ENCODE measurements at places on chromosomes 7 and 10. TPM values are rescaled to one million over a fixed set of nuclear protein-coding genes. Genes with fewer than 3 reads are reported as not detected.

Gene TECPR1
- 36.3 TPM for polyA plus RNA-seq

Gene GPR26
- not detected for polyA plus RNA-seq

Gene CACNB2
- 9.6 TPM for polyA plus RNA-seq

Gene TMEM213
- polyA plus RNA-seq: 0.30 TPM

Gene MDH2
- 36.3 TPM for polyA plus RNA-seq

Gene BPGM
- polyA plus RNA-seq: 9.1 TPM

Gene MKX
- 0.14 TPM for polyA plus RNA-seq

Gene HOXA3
- polyA plus RNA-seq: 0.38 TPM

Gene BMPER
- polyA plus RNA-seq: 0.23 TPM

- H3K27ac ChIP-seq: no peak overlapping the region
- no peak for DNase-seq
- H3K36me3 ChIP-seq: no peaks in the 10 kb centered on the region
- H3K4me3 ChIP-seq: no peak overlapping the region
Observed at GRCh38 chr7:69166979-69167516, 431.2 kb upstream of the AUTS2 start.

GRCh38 chr7:33039257-33039902 is 23.2 kb downstream of the NT5C3A start:
- peak overlapping the region; percentile 90 for H3K27ac ChIP-seq
- H3K4me1 ChIP-seq: peaks cover 42% of the 10 kb centered on the region
- no peaks in the 10 kb centered on the region for H3K36me3 ChIP-seq
- DNase-seq: no peak
- H3K4me3 ChIP-seq: peak overlapping the region; percentile 14

- no peaks in the 10 kb centered on the region for H3K27me3 ChIP-seq
- no peaks in the 10 kb centered on the region for H3K36me3 ChIP-seq
- H3K27ac ChIP-seq: no peak overlapping the region
- DNase-seq: no peak
- no peak overlapping the region for H3K4me3 ChIP-seq
- H3K4me1 ChIP-seq: no peaks in the 10 kb centered on the region
Observed at GRCh38 chr10:52106899-52107298, 207.2 kb upstream of the DKK1 start.

DNA sequence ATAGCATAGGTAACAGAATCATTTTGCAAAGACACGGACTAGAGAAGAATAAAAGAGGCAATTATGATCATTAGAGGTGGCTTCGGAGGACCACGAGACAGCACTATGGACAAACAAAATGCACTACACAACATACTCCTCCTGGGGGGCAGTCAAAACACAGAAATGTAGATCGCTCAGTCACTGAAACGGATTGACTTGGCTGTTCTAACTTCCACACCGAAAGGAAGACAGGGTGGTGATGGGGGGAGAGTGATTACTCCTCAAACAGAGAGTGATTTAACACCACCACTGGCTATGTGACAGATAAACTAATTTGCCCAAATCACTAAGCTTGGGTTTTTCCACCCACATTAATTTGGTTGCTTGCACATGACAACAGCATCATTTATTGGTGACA is 14.1 kb upstream of the PPA1 start:
- H3K27ac ChIP-seq: no peak overlapping the region
- no peaks in the 10 kb centered on the region for H3K4me1 ChIP-seq
- H3K36me3 ChIP-seq: no peaks in the 10 kb centered on the region
- DNase-seq: no peak
- no peaks in the 10 kb centered on the region for H3K27me3 ChIP-seq
- no peak overlapping the region for H3K4me3 ChIP-seq

GRCh38 chr10:60008816-60009215 is 102.5 kb upstream of the CCDC6 start:
- no peak overlapping the region for H3K4me3 ChIP-seq
- H3K4me1 ChIP-seq: no peaks in the 10 kb centered on the region
- DNase-seq: no peak
- no peaks in the 10 kb centered on the region for H3K27me3 ChIP-seq
- H3K27ac ChIP-seq: no peak overlapping the region
- H3K36me3 ChIP-seq: no peaks in the 10 kb centered on the region

- H3K27ac ChIP-seq: peak overlapping the region; percentile 88
- peaks cover 4% of the 10 kb centered on the region for H3K4me1 ChIP-seq
- no peak for DNase-seq
Observed at GRCh38 chr10:46787321-46787615, 124.0 kb upstream of the PTPN20 start.

GRCh38 chr7:96685353-96685752 is 24.3 kb downstream of the SEM1 start:
- H3K4me3 ChIP-seq: no peak overlapping the region
- H3K27ac ChIP-seq: no peak overlapping the region
- no peaks in the 10 kb centered on the region for H3K36me3 ChIP-seq
- DNase-seq: no peak
- H3K27me3 ChIP-seq: no peaks in the 10 kb centered on the region
- peaks cover 3% of the 10 kb centered on the region for H3K4me1 ChIP-seq

DNA sequence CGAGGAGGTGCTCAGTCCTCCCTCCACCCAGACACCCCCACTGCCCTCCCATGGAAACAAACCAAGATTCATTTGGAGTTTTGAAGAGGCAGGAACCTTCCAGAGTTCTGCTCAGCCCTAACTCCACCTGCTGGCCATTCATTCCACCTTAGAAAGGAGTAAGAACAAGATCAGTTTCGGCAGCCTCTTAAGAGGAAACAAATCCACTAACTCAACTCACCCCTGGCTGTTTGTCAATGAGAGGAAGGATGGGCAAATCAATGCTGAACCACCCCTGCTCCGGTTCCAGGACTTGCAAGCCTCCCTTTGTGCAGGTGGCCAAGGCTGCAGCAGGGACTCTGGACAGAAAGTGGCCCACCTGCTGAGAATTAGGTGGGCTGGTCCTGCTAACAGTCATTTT is 26.2 kb downstream of the CCDC3 start:
- no peak overlapping the region for H3K27ac ChIP-seq
- H3K36me3 ChIP-seq: no peaks in the 10 kb centered on the region
- no peak for DNase-seq
- no peak overlapping the region for H3K4me3 ChIP-seq

GRCh38 chr10:66337211-66337610 is 588.6 kb upstream of the LRRTM3 start:
- no peaks in the 10 kb centered on the region for H3K4me1 ChIP-seq
- no peaks in the 10 kb centered on the region for H3K36me3 ChIP-seq
- no peak for DNase-seq
- H3K27ac ChIP-seq: no peak overlapping the region

- peak overlapping the region; percentile 62 for H3K4me3 ChIP-seq
- H3K27me3 ChIP-seq: no peaks in the 10 kb centered on the region
- peaks cover 5% of the 10 kb centered on the region for H3K36me3 ChIP-seq
- peak; percentile 18 for DNase-seq
- H3K4me1 ChIP-seq: peaks cover 15% of the 10 kb centered on the region
Observed at GRCh38 chr7:92133133-92133736, 1.0 kb downstream of the CYP51A1 start.

DNA sequence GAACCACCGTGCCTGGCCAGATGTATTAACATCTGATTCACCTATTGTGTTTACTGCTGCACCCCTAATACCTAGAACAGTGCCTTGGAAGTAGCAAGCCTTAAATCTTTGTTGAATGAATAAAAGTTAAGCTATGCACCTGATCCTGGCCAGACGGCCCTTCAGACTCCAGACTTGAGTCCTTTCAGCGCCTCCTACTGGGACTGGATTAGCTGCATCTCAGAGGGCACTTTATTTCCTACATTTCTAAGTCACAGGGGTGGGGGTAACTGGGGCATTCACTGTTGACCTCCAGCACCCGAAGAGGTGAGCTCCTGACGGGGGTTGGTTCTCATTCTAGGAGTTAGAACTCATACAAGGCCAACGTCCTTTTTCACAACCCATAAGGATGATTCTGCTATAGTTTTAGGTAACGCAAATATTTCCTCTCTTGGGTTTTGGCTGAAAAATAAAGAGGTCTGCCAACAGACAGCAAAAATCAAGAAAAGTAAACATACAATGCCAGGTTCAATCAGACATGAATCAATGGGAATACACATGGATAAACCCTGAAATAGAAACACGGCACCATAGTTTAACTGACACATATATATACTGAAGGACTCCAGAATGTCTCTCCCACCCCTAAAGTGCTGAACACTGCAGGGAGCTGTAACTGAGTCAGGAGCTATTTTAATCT is 48.0 kb upstream of the DLG5 start:
- H3K4me1 ChIP-seq: peaks cover 7% of the 10 kb centered on the region
- no peak overlapping the region for H3K27ac ChIP-seq
- no peaks in the 10 kb centered on the region for H3K27me3 ChIP-seq
- DNase-seq: no peak

GRCh38 chr10:4306871-4307270 is 519.1 kb upstream of the AKR1E2 start:
- H3K4me3 ChIP-seq: no peak overlapping the region
- H3K36me3 ChIP-seq: no peaks in the 10 kb centered on the region
- no peaks in the 10 kb centered on the region for H3K27me3 ChIP-seq

GRCh38 chr7:32574626-32575025 is 79.3 kb downstream of the AVL9 start:
- H3K4me1 ChIP-seq: peaks cover 16% of the 10 kb centered on the region
- no peaks in the 10 kb centered on the region for H3K27me3 ChIP-seq
- H3K4me3 ChIP-seq: no peak overlapping the region
- peaks cover 36% of the 10 kb centered on the region for H3K36me3 ChIP-seq

- no peak overlapping the region for H3K27ac ChIP-seq
- H3K4me1 ChIP-seq: no peaks in the 10 kb centered on the region
- H3K4me3 ChIP-seq: no peak overlapping the region
- no peaks in the 10 kb centered on the region for H3K36me3 ChIP-seq
- DNase-seq: no peak
Observed at GRCh38 chr10:115049960-115050359, 43.2 kb upstream of the ATRNL1 start.

DNA sequence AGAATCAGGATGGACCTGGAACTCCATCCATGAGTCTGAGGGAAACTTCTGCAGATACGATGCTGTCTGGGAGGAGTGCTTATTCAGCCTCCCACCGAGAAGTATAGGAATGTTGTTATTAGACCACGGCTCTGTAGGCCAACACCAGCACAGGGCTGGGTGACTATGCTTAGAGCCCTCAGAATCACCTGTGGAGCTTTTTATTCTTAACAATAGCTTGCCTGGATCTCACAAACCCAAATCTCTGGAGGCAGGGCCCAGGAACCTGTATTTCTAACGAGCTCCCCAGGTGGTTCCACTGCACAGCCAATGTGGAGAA is 55.6 kb upstream of the ARID5B start:
- H3K27me3 ChIP-seq: no peaks in the 10 kb centered on the region
- DNase-seq: no peak
- H3K27ac ChIP-seq: no peak overlapping the region
- no peaks in the 10 kb centered on the region for H3K36me3 ChIP-seq
- H3K4me1 ChIP-seq: peaks cover 16% of the 10 kb centered on the region

- H3K36me3 ChIP-seq: no peaks in the 10 kb centered on the region
- DNase-seq: peak; percentile 73
- no peaks in the 10 kb centered on the region for H3K27me3 ChIP-seq
- H3K4me3 ChIP-seq: no peak overlapping the region
- no peak overlapping the region for H3K27ac ChIP-seq
Observed at GRCh38 chr10:32367793-32368453, 21.0 kb upstream of the EPC1 start.

DNA sequence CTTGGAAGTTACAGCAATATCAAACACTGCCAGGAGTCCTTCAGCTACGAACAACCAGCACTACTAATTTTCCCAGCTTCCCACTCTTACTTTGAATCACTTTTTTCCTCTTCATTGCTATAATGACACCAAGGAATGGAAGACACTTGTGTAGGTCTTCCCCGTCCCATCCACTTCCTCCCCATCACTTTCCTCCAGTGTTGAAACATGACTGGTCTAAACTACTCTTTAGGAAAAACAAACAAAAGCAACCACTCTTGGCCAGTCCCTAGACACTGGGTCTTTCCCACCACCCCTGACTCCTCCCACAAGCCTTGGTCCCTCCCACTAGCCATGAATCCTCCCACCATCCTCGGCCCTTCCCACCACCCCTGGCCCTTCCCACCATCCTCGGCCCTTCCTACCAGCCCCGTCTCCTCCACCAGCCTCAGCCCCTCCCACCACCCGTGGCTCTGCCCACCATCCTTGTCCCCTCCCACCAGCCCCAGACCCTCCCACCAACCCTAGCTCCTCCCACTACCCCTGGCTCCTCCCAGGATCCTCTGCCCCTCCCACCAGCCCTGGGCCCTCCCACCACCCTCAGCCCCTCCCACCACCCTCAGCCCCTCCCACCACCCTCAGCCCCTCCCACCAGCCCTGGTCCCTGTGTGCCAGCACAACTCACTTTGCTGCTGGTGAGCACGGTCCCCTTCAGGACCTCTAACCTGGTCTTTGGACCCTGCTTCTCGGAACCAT is 68.5 kb downstream of the CXCL12 start:
- H3K27me3 ChIP-seq: no peaks in the 10 kb centered on the region
- DNase-seq: peak; percentile 55
- H3K4me3 ChIP-seq: no peak overlapping the region
- H3K4me1 ChIP-seq: no peaks in the 10 kb centered on the region
- no peaks in the 10 kb centered on the region for H3K36me3 ChIP-seq

Measured in pancreas (tissue), 10 donors.